ENCODE measurements at places on chromosomes 5 and 9. TPM values are rescaled to one million over a fixed set of nuclear protein-coding genes. Genes with fewer than 3 reads are reported as not detected.

GRCh38 chr5:9046756-9047481 lies 499.0 kb downstream of the SEMA5A start:
- DNase-seq, result no peak

- DNase-seq, result peak; percentile 61
Measured at GRCh38 chr9:101485924-101486692, 47.5 kb upstream of the RNF20 start.

NUDT12 gene
- total RNA-seq, result 10.1 TPM

DNA sequence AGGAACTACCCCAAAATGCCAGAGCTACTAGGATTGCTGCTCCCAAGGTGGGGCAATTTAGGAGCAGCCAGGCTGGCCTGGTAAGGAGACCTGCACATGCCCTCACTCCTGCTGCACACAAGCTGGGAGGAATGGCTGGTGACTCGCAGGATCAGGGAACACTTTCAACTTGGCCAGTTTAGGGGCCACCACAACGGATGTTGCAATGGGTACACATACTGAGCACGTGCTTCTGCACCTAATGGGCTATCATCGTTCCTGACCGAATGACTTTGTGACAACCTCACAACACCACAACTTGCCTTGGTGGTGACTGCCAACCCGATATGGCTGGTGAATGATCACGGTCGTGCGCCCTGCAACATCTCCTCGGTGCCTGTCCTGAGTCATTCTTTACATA lies 172.0 kb downstream of the ROR2 start:
- DNase-seq, result no peak

DNA sequence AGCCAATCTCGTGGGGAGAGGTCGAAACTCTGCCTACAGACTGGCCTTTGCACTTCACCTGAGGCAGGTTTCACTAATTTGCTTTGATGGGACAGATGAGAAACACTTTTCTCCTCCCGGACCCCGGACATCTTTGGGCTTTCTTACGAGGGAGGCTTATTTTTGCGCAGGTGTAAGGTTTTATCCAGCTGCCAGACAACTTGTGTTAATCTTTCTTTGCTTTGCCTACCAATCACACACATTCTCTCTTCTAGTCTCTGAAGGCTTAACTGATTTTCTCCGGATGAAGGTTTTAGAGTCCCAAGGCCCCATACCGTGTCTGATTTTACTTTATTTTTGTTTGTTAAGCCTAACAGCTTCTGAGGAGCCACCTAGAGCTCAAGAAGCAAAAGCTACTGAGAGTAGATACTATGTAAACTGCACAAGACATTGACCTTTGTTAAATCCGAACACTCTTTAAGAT lies 436 bp upstream of the EMB start:
- DNase-seq, result no peak

DNA sequence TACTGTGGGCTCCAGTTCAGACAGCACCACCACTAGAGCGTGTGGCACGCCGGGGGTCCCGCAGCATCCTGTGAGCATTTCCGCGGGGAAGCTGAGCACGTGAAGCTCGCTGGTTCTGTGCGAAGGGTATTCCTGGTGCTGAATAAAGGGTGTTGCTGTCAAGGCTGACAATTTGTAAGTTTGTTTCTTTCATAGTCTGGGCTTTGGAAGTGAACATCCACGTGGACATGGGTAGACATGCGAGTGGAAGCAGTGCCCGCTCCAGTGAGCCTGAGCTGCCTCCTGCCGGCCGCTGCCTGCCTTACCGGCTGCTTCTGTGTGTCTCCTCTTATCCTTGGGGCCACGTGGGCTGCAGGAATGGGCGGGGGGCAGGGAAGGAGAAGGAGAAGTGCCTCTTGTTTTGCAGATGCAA lies 14.7 kb downstream of the NDUFS6 start:
- no peak for DNase-seq

UAP1L1 gene
- total RNA-seq, result 12.2 TPM

GRCh38 chr5:108379722-108380530 lies 2.0 kb downstream of the FBXL17 start:
- no peak for DNase-seq

PTTG1 gene
- 4.0 TPM for total RNA-seq

DNA sequence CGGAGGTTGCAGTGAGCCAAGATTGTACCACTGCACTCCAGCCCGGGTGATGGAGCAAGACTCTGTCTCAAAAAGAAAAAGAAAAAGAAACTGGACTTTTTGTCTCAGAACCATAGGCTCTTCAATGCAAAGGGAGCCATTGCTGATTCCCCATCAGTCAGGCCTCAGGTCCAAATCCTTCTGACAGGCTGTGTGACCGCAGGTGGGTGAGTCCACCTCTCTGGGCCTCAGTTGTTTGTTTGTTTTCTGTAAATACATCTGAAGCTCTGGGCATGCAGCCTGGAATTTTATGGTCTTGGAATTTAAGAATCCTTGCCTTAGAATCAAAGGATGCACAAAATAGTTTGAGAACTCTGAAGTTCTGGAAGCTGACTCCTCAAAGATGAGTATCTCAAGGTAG lies 21.1 kb upstream of the TOR2A start:
- no peak for DNase-seq

HTR4 gene
- total RNA-seq, result 0.18 TPM

GRCh38 chr5:11012295-11012694 lies 251.3 kb upstream of the DAP start:
- DNase-seq, result no peak

- DNase-seq, result no peak
Measured at GRCh38 chr9:85089188-85089969, 419.9 kb downstream of the NTRK2 start.

- DNase-seq, result no peak
Measured at GRCh38 chr9:132630811-132631210, 39.0 kb downstream of the DDX31 start.

GRCh38 chr5:57311921-57312735 lies 138.3 kb downstream of the GPBP1 start:
- peak; percentile 94 for DNase-seq

- DNase-seq, result no peak
Measured at GRCh38 chr5:43370352-43370751, 41.8 kb downstream of the CCL28 start.

- DNase-seq, result no peak
Measured at GRCh38 chr5:170755679-170756456, 27.7 kb upstream of the GABRP start.

DNA sequence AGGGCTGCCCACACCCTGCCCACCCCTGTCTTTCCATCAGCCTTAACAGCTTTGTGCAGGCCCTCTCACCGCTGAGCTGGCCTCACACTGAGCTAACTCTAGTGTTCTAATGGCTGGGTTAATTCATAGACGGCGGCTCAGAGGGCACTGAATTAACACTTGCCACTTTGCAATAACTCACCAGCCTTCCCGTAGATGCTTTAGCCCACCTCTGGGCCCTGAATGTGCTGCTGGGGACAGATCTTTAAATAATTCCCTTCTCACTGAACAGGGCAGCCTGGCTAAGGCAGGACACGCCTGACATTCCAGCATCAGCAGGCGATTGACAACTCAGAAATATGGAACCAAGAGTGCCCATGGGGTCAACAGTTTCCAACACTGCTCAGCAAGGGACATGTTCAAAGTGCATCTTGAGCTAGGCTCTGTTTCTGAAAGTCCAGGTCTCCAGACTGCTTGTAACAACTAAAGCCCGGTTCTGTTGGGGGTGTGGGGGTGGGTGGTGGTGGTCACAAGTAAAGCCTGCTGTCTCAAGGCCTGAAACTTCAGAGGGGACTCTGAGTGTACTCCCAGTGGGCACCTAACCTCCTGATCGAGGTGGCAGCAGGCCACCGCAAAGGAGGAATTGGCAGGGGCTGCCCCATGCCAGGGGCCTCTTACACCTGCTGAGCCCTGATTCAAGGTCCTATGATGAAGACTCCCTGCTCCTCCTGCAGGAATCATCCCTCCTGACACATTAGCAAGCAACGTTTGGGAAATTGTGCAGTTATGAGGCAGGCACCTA lies 248.3 kb downstream of the FSTL4 start:
- DNase-seq, result no peak

- DNase-seq, result no peak
Measured at GRCh38 chr9:127135056-127135745, 12.8 kb upstream of the ANGPTL2 start.

FOXD4L6 gene
- total RNA-seq, result 0.20 TPM

GRCh38 chr5:6076341-6077239 lies 301.8 kb downstream of the MED10 start:
- no peak for DNase-seq

SLC6A3 gene
- total RNA-seq, result 0.95 TPM

RNF180 gene
- 10.3 TPM for total RNA-seq

ITGA2 gene
- 36.1 TPM for total RNA-seq

DNA sequence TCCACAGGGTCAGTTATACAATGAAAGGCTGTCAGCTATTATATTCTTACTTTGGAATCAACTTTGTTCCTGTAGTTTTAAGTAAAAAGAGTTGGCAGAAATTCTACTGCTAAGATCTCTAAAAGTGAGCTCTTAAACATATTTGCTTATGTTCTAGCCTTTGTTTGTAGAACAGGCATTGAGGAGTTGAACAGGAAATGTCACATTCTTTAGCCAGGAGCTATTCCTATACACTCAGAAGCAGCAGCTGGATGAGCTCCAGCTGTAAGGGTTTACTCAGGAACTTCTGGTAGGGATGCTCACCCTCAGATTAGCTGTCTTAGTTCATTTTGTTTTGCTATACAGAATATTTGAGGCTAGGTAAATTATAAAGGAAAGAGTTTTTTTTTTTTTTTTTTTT lies 22.4 kb upstream of the SPINK14 start:
- DNase-seq, result peak; percentile 58
